ENCODE measurements at places on chromosomes 2 and 18.
A peak's percentile ranks its signal among the peaks of the same experiment; 100 is the strongest.

DNA sequence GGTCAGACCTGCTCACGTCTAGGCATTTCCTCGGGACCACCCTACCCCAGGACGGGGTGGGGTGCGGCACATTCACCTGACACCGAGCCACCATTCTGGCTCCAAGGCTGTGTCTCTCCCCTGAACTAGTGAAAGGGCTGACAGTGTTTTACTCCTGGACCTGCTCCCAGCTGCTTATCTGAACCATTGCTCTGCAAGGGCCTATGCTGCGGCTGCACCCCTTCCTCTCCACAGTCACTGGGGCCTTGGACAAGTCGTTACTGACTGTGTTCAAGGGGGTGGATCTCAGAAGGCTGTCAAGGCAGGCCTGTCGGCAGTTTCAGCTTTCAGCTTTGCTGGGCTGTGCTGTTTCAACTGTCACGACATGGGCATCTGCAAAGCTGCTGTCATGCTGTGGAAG, 11.7 kb downstream of the CREG2 start:
- DNase-seq = no peak

DNA sequence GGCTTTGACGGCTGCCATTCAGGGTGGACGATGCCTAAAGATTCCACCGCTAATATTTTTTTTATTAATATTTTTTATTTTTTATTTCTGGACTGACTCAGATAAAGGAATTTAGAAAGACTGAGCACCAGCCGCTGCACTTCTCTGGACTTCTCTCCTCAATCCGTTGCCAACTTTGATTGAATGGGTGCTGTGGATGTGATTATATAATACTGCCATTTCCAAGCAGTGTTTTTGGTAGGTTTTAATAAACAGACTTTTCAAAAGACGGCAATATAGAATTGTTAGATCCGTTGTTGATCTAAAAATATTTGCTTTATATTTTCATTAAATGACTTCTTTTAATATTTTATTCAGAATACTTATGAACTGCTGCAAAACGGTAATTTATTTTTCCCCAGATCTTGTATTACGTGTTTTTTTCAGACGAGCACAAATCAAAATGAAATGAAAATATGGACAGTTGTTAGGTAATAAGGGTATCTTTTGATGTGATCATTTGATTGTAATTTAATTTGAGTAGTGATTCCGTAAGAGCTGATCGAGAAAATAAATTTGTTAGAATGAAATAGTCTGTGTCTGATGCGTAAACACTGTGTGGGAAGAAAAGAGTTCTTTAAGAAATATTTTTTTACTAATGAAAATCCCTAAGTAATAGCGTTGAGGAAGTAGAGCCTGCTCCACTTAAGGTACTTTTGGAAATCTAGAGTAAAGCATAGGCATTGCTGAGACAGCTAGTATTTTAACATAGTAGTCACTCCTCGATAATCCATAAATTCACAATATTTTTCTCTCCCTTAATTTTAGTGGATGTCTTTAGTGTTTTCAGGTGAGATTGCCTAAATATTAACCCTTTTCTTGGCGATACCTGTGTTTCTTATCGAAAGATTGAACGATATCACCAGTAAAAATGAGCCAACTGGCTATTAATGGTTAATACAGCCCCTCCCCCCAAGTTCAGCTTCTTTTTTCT, 4.4 kb downstream of the POU3F3 start:
- no peak for DNase-seq

DNA sequence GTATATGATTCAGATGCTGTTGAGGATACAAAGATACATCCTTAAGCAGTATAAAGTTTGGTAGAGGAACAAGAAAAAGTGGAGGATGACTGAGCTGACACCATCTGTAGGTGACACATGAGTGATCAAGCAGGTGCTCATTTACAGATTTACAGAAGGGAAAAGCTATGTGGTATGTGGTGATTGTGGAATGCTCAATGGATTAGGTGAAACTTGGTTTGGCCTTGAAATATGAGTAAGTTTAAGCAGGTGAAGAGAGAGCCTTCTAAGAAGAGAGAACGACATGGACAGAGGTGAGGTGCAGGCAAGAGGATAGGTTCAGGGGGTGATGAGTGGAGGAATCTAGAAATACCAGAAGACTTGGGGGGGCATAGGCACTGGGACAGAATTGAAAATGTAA, 5.9 kb downstream of the ASXL3 start:
- DNase-seq = no peak

- no peak for DNase-seq
Observed at GRCh38 chr2:179936654-179937053, 70.4 kb downstream of the CWC22 start.

DNA sequence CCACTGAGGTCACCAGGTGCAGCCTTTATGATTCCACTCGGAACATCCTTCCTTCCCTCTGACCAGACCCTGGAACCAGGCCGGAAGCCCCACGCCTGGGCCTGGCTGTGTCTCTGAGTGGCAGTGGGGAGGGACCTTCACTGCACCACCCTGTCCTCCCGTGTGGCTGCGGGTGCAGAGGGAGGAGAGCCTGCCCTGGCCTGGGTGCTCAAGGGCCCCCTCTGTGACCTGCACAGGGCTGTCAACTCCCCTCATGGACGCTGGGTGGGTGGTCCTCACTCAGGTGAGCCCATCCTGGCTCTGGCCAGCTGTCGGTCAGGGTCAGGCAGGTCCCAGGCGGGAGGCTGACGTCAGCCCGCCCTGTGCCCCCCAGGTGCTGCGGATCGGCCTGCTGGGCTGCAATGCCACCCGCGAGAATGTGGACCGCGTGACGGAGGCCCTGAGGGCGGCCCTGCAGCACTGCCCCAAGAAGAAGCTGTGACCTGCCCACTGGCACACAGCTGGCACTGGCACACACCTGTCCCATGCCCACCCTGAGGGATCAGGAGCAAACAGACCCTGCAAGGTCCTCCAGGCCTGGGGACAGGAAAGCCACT, 9.8 kb downstream of the AGXT start:
- no peak for DNase-seq

DNA sequence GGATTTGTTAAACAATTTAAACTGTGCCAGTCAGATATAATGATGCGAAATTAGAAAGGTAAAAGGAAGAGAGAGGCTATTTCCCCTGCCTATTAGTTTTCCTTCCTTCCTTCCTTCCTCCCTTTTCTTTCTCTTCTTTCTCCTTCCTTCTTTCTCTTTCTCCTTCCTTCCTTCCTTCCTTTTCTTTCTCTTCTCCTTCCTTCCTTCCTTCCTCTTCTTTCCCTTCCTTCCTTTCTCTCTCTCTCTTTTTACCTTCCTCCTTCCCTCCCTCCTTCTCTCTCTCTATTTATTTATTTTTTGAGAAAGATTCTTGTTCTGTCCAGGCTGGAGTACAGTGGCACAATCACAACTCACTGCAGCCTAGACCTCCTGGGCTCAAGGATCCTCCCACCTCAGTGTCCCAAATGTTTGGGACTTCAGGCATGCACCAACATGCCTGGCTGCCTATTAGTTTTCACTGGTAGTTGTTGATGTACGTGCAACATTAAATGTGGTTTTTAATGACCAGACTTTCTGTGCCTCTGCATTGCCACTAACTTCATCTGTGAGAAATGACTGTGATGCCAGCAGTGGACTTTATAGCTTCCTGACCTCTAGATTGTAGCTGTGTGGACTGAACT, 48.7 kb upstream of the NFE2L2 start:
- DNase-seq = no peak

GRCh38 chr2:110869472-110870446, 137.4 kb downstream of the ACOXL start:
- DNase-seq = peak; percentile 68

DNA sequence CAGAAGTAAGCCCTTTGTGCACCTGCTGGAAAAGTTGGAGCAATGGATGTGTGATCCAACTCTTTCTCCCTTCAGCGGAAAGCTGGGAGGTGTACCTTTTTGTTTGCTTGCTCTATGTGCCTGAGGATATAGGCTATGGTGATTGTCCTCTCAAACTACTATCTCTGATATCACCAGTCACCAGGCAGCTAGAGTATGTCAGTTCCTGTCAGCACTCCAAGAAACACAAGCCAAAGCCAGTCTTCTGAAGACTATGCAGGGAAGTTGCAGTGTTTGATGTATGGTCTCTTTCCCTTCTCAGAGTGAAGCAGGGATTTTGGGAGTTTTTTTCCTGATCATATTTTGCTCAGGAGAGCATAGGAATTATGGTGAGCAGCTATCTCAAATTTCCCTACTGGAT, 146.4 kb downstream of the PTH2R start:
- DNase-seq = no peak

DNA sequence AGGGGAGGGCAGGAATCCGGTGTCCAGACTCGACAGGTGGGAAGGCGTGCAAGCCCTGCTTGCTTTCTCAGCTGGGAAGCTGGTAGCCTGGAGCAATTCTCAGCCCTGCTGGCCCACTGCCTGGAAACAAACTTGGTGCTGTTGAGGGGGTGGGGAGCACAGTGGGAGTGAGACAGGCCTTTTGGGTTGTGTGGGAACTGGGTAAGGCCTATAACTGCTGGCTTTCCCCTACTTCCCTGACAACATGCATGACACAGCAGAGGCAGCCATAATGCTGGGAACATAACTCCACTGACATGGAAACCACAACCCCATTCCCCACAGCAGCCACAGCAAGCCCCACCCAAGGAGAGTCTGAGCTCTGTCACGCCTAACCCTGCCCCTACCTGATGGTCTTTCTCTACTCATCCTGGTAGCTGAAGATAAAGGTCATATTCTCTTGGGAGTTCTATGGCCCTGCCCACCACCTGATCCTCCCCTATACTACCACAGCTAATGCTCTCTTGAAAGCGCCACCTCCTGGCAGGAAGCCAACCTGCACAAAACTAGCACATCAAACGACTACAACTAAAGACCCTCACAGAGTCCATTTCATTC, 122.9 kb upstream of the ACVR1C start:
- no peak for DNase-seq

GRCh38 chr2:157509744-157510143, 65.9 kb upstream of the CYTIP start:
- no peak for DNase-seq

- no peak for DNase-seq
Observed at GRCh38 chr18:24827501-24827900, 367.1 kb downstream of the HRH4 start.

DNA sequence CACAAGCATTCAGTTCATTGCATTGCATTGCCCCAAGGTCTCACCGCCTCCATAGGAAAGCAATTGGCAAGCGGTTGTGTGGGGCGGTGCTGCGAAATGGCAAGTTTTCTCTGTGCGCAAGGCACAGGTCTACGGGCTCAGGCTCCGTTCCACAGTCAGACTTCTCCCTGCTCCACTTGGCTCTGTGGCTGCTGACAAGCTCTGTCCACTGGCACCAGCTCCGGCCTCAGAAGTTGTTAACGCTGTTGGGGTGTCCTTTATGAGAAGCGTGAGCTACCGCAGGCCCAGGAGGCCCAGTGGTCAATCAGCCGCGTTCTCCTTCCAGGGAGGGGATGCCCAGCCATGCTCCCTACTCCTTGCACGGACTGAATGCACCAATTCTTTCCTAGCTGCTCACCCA, 87.0 kb upstream of the GATA6 start:
- DNase-seq = no peak

- no peak for DNase-seq
Observed at GRCh38 chr2:118530976-118531375, 316.5 kb downstream of the EN1 start.

GRCh38 chr2:149513461-149513860, 74.1 kb downstream of the MMADHC start:
- DNase-seq = peak; percentile 77

GRCh38 chr18:59705145-59705544, 7.9 kb upstream of the CCBE1 start:
- DNase-seq = no peak

- no peak for DNase-seq
Observed at GRCh38 chr2:98383166-98383565, 36.9 kb downstream of the CNGA3 start.

GRCh38 chr2:42124011-42124785, 45.0 kb upstream of the EML4 start:
- no peak for DNase-seq

GRCh38 chr18:78659748-78660147, 319.9 kb upstream of the SALL3 start:
- DNase-seq = no peak

DNA sequence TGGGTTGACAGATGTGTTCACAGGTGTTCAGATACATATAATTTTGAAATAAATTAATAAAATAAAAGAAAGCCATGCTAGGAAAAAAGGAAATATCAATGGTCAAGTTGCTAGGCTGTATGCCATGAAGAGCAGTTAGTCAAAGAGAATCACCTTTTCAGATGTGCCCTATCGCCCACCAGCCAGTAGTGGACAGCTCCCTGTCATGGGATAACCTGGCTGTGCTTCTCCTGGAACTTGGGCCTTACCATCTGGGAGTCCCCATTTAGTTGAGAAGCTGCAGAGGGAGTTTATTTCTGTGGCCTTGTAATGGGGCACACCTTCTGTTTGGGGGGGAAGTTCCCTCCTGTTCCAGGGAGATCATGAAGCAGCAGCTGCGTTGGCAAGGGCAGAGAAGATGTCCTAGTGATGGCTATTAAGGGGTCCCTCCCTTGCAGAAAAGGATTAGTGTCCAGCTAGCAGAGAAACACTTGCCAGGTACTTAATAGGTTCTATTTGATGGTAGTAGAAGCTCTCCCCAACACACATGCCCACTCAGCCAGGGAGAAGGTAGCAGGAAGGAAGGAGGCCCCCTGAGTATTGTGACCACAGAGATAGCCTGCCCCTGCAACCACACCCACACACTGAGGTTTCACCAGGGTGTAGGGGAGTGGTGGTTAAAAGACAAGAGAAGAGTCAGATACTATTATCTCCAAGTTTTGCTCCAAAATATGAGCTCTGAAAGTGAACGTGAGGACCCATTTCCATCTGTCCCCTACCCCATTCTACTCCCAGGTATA, 117.7 kb downstream of the B3GNT2 start:
- DNase-seq = no peak

- no peak for DNase-seq
Observed at GRCh38 chr2:203763938-203764664, 57.7 kb downstream of the CD28 start.

- no peak for DNase-seq
Observed at GRCh38 chr2:10091182-10091888, 11.1 kb upstream of the CYS1 start.

DNA sequence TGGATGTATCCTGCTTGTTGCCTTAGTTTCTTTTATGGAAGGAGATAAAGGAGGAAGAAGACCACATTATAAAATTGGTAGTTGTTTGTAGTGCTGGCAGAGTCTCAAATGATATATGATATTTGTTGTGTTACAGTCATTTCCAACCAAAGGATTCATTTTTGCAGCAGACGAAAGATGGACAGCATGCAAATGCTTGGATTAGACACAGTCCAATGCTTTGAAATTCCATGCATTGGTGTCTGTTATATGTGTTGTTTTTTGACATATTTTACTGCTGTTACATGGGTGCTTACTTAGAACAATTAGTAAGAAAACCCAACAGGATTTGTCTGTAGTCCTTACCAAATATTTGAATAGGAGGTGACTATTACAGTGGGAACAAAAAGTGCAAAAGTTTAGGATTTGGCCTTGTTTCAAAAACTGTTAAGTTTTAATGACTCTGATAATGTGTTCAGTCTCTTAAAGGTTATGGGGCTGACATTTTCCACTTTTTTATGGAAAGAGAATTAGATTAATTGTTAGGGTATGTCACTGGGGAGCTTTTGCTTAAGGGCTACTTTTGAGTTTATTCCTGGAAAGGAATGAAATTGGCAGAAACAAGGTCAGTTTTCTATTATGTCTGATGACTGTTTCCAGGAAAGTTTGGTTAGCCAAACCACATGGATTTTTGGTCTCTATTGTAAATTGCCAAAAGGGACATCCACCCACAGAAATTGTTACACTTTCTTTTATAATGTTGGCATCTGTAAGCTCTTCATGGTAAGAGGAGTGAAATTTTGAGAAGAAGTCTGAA, 229.4 kb upstream of the MMADHC start:
- no peak for DNase-seq

Measured in NCI-H2029 (cell line).